CD4-positive, alpha-beta memory T cell (primary cell): ENCODE measurements at places on chromosomes 16 and 17.
A peak's percentile ranks its signal among the peaks of the same experiment; 100 is the strongest.

DNA sequence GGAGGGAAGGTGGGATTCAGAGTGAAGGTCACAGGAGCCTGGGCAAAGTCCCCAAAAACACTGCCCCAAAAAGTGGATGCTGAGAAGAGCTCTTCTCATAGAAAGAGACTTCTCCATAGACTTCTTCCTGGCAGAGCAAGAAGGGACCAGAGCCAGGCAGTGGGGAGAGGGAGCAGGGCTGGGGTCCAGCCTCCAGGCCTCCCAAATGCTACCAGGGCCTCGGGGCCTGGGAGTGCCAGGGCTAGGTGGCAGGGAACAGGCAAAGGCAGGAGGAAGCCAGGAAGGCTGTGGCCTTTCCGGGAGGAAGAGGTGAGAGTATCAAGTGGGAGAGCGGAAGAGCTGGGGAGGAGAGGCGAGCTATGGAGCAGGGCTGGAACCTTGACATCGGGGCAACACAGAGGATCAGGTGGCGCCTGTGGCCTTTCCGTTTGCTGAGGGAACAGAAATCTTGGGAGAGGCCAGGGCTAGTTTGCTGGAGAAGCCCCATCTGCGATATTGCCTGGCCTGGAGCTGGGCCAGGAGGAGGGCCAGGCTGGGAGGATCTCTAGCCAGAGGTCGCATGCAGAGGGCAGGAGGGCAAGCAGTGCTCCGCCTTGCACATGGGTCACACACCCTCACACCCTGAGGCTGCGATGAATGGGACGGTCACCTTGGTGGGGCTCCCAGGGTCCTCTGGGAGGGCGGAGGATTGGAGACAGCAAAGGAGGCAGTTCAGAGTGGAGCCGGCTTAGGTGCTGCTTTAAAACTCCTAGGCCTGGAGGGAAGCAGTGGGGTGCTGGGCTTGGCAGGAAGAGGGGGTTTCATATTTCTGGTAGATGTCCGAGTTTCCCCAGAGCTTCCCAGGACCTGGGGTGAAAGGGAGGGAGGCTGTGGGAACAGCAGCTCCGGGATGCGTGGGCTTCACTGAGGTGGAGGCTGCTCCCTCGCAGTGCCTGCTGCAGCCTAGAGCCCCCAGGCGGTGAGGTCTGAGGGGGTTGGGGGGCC is 3.4 kb downstream of the SLC16A5 start:
- DNase-seq, result no peak

- DNase-seq, result no peak
Measured at GRCh38 chr16:61763013-61763412, 273.2 kb downstream of the CDH8 start.

- DNase-seq, result peak; percentile 69
Measured at GRCh38 chr16:30651124-30652004, 604 bp downstream of the PRR14 start.

- no peak for DNase-seq
Measured at GRCh38 chr16:77171745-77172635, 19.0 kb upstream of the MON1B start.

DNA sequence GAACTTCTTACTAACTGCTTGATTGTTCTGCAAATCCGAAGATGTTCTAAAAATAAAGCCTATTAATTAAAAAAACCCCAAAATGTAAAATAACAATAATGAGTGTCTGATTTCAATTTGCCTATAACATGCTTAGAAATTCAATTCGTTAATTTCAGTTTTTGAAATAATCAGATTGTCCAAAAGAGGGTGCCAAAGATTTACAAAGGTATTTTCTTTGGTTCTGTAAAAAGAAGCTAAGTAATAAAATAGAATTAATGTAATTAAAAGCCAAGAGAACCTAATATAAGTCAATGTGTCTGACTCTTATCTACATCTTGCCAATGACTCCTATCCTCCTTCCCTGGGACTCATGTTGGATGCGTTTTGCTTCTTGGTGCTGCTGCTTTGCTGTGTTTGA is 75.0 kb upstream of the CPHXL start:
- DNase-seq, result no peak

- DNase-seq, result no peak
Measured at GRCh38 chr17:80961541-80962330, 29.9 kb upstream of the CHMP6 start.

DNA sequence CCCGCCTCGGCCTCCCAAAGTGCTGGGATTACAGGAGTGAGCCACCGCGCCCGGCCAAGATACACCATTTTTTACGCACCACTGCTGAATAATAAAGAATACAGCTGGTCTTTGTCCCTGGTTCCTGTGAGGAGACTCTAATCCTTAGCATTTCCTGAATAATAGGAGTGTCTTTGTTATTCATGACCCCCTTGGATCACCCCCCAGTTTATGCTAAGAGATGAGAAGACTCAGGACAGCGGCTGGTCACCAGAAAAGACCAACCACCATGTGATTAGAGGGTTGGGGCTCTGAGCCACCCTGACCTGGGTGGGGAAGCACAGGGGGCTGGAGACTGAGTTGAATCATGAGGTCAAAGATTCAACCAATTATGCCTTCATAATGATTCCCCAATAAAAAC is 17.3 kb downstream of the PHLPP2 start:
- DNase-seq, result no peak

GRCh38 chr17:48255759-48256158 is 148.2 kb downstream of the SNX11 start:
- DNase-seq, result no peak

- no peak for DNase-seq
Measured at GRCh38 chr17:51322390-51323029, 62.2 kb downstream of the UTP18 start.

- no peak for DNase-seq
Measured at GRCh38 chr17:69643686-69644085, 229.2 kb downstream of the MAP2K6 start.

GRCh38 chr16:70691223-70692129 is 5.6 kb upstream of the MTSS2 start:
- DNase-seq, result no peak

- no peak for DNase-seq
Measured at GRCh38 chr17:78852709-78853121, 12.1 kb upstream of the USP36 start.

- DNase-seq, result peak; percentile 90
Measured at GRCh38 chr16:3020604-3021448, 658 bp downstream of the TNFRSF12A start.

- DNase-seq, result peak; percentile 64
Measured at GRCh38 chr17:17356149-17356930, 53.2 kb downstream of the NT5M start.

DNA sequence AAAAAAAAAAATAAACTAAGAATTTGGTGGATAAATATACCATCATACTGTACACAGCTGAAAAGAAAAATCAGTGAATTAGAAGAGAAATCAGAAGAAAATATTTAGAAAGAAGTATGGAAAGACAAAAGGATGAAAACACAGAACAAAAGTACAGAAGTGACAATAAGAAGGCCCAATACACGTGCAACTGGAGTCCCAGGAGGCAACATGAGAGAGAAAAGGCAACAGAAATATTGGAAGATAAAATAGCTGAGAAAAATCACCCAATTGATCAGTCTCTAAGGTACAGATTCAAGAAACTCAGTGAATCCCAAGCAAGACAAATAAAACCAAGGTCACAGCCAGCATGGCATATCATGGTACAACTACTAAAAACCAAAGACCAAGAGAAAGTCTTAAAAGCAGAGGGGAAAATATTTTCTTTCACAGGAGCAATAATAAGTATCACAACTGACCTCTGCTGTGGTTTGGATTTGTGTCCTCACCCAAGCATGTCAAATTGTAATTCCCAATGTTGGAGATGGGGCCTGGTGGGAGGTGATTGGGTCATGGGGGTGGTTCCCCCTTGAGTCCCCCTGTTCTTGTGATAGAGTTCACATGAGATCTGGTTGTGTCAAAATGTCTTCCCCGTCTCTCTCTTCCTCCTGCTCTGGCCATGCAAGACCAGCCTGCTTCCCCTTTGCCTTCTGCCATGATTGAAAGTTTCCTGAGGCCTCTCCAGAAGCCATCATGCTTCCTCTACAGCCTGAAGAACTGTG is 20.2 kb upstream of the ENGASE start:
- no peak for DNase-seq

DNA sequence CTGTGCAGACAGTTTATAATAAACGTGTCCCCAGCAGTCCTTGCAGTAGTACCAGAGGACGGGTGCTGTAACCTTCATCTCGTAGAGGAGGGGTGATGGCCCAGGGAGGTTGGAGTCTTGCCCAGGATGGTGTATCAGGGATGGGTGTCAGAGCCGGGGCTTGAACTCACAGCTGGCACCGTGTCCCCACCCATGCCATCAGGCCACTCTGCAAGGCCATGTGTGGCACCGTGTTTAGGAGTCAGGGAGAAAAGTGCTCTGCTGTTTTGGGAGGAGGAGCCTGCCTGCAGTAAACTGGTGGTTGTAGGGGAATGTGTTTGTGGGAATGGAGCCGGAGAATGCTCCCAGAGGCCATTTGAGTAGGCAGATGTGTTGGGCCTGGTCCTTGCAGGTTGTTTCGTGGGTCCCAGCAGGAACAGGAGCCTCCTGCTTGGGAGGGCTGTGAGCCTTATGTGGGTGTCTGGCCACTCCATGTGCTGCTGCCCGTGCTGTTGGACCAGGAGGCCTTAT is 1.7 kb downstream of the ADORA2B start:
- DNase-seq, result no peak

- DNase-seq, result no peak
Measured at GRCh38 chr16:77117707-77118106, 73.3 kb upstream of the MON1B start.

DNA sequence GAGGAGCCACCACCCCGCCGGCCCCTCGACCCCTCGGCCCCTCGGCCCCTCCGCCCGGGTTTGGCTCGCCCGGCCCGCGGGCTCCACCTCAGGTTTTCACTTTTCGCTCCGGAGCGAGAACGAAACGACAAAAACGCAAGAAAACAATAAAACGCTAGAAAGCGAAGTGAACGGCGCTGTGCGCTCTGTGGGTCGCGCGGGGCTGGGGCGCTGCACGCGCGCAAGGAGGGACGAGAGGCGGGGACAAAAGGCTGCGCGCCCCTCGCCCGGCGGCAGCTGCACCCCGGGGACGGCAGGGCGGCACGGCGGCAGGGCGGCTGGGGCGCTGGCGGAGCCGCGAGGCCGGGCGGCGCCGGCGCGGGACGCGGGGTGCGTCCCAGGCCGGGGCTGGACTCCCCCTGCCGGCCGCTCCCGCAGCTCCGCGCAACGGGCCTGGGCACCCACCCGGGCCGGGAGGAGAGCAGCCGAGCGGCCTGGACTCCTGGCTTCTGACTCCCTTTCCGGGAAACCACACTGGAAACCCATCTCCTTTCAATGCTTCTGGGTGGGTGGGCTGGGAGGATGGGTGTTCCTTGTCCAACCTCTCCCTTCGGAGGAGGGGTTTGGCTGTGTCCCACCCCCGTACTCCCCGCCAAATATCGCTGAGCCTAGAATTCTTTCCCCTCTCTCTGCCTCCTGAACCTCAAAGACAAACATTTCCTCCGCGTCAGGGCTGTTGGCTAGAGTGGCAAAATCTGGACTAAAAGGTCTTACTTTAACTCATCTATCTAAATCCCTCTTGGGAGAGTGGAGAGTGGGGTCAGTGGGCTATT is 9.9 kb downstream of the TBX2 start:
- no peak for DNase-seq

DNA sequence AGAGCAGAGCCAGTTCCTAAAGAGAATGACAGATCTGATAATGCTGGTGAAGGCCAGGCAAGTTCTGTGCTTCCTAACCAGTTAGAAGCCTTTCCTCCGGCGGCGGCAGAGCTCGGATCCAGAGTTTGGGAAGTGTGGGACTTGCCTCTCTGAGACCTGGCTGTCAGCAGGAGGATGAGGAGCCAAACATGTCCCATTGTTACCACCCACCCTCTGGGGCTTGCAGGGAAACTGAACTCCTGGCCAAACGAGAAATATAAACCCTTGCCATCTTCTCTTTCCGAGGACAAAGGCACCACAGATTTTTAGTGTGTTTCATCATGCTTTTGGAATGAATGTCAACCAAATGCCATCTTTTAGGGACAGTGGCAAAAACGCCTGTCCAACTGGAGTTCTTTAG is 80.2 kb upstream of the SMURF2 start:
- no peak for DNase-seq

DNA sequence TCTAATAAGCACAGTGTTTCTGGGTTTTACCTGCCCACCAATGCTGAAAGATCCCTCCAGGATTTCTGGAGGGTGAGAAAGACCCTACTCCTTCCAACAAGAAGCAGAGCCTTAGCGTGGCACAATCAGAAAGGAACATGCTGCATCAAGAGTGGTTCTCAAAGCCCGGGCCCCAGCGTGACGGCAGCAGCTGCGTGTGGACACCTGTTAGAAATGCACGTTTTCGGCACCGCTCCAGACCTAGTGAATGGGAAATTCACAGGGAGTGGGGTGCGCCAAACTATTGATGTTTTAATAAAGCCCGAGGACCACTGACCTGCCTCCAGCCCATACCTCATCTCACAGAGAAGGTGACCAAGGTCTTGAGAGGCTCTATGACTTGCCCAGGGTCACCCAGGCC is 55.8 kb downstream of the PECAM1 start:
- DNase-seq, result no peak

DNA sequence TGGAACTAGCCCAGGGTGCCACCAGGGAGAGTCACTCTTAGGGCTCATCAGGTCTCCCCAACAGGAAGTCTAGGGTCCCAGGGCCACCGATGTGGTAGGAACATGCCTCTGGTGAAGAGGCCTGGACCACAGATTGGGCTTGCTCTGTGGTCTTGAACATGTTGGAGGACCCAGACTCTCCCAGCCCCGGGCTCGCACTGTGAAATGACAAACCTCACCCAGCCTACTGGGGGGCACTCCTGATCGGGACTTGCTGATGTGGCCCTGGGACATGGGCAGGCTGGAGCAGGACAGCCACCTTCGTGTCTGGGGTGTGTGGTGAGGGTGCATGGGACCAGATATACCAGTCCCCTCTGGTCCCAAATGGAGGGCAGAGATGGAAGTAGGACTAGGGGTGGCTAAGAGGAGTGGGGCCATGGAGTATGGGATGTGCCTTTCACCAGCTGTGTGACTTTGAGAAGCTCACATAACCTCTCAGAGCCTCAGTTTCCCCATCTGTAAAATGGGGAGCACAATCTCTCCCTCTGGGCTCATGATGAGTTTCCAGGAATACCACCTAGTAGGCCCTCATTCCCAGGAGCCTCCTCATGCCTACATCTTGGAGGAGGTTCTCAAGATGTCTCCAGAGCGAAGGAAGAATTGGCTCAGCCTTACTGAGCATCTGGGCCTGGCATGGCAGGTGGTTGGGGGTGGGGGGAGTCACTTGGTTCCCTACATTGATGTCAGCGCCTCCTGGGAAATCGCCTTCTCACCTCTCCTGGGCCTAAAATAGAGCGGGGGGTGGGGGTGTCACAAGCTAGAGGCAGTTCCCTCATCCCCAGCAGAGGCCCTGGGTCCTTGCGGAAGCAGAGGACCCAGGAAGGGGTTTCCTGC is 1.5 kb upstream of the ADAM11 start:
- no peak for DNase-seq
